ENCODE measurements at places on chromosomes 11 and 22.

DNA sequence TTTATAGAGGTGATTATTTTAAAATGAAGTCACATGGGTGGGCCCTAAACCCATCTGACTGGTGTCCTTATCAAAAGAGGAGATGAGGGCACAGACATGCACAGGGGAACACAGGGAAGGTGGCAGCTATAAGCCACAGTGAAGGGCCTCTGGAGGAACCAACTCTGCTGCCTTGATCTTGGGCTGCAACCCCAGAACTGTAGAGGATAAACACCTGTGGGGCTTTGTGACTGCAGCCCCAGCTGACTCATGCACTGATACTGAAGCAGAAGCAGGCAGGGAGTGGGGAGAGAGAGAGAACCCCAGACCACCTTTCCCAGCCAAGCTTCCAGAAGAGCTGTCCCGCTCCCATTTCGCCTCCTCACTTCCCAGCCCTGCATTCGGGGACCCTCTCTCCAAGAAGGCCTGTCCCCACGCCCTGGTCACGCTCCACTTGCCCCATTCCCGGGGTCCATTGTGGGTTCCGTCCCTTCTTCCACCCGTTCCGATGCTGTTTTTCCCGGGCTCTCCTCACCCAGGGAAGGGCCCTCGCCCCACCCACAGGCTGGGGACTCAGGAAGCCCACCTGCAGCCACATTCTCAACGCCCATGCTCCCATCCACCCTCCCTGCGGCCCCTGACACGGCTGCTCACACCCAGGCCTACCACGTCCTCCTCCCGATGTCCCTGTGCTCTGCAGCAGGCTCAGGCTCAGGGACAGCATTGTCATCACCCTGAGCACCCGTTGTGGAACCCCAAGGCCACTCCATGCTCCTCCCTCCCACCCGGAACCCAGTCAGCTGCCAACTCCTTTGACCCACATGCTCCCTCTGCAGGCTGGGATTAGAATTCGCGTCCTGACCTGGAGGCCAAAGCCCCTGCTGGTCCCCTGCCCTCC, 90.8 kb upstream of the SHANK2 start:
- H3K27me3 ChIP-seq: peaks cover 49% of the 10 kb centered on the region
- no peak for DNase-seq
- H3K4me1 ChIP-seq: no peaks in the 10 kb centered on the region
- H3K36me3 ChIP-seq: no peaks in the 10 kb centered on the region
- no peak overlapping the region for H3K27ac ChIP-seq

- H3K27me3 ChIP-seq: no peaks in the 10 kb centered on the region
- H3K36me3 ChIP-seq: peaks cover 1% of the 10 kb centered on the region
- no peaks in the 10 kb centered on the region for H3K4me1 ChIP-seq
Measured at GRCh38 chr11:133026952-133027351, 505.3 kb downstream of the OPCML start.

DNA sequence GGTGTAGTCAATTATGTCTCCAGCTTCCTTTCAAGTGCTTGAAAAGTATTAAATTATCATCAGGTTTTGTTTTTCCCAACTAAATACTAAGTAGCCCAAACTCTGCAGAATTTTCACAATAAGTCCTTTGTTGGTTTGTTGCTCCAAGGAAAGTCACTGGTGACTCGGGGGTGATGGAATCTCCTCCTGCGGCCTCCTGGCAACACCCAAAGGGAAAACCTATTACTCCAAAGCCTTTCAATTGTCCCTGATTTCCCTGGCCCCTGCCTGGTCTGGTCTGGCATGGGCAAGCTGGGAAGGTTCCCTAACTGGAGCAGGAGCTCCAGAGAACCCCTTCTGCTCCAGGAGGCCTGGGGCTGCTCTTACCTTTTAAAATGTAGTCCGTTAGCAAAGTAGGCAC, 47.9 kb downstream of the FEZ1 start:
- DNase-seq: no peak
- no peak overlapping the region for H3K4me3 ChIP-seq
- no peak overlapping the region for H3K27ac ChIP-seq
- H3K36me3 ChIP-seq: peaks cover 3% of the 10 kb centered on the region
- H3K4me1 ChIP-seq: peaks cover 6% of the 10 kb centered on the region

DNA sequence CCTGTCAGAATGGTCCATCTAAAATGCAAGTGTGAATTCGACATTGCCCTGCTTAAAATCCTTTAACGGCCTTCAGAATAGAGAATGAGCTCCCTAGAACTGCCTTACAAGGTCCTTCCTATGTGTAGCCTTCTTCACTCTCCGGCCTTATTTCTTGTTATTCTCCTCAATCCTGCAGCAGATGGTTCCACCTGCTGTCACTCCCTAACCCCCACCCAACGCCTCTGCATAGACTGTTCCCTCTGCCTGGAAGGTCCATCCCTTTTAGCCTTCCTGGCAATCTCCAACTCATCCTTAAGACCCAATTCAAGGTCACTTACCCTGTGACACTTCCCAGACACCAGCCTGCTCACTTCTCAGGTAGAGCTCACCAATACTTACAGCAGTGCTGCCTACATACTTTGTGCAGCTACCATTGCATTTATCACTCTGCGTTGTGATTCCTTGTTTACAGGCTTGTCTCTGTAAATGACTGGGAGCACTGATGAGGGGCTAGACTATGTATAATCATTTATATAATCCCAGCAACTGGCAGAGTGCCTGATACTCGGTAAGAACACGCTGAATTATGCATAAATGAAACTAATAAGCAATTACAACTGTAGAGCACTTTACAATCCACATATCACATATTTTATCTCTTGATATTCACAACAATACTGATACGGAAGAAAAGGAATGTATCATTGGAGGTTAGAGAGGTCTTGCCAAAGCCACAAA, 58.9 kb downstream of the CLPB start:
- H3K27me3 ChIP-seq: no peaks in the 10 kb centered on the region
- no peak for DNase-seq
- H3K36me3 ChIP-seq: no peaks in the 10 kb centered on the region
- no peaks in the 10 kb centered on the region for H3K4me1 ChIP-seq
- H3K27ac ChIP-seq: no peak overlapping the region

DNA sequence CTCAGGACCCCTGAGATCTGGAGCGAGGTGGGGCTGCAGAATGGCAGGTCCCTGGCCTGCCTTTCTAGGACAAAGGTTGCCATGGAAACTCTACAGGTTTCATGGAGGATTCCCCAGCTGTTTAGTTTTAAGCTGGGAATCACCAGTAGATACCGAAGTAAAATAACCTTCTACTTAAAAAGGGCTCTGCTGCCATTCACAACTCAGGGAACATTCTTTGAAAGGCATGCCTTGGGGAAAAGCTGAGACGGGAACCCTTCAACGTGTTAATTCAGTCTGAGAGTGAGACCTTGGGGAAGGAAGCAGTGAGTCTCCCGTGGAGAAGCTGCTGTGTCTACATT, 493.3 kb downstream of the BRD1 start:
- H3K4me1 ChIP-seq: no peaks in the 10 kb centered on the region
- no peak overlapping the region for H3K27ac ChIP-seq
- H3K27me3 ChIP-seq: peaks cover 12% of the 10 kb centered on the region
- no peak overlapping the region for H3K4me3 ChIP-seq

GRCh38 chr22:19810381-19811201, 44.1 kb downstream of the GNB1L start:
- H3K27me3 ChIP-seq: no peaks in the 10 kb centered on the region
- no peak overlapping the region for H3K4me3 ChIP-seq
- peaks cover 9% of the 10 kb centered on the region for H3K4me1 ChIP-seq
- H3K27ac ChIP-seq: no peak overlapping the region

DNA sequence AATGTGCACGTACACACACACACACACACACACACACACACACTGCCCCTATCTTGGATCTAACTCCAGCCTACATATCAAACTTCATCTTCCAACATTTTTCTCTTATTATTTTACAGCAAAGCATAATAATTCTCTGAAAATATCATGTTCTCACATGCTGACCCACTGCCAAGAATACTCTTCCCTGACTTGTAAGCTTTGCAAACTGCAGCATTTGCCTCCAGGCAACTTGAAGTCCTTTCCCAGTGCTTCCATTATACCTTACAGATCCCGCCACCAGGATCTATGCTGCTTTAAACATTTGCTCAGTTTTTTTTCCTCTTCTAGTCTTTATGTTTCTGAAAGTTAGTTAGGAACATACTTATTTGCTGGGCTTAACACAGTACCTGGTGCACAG, 483.3 kb upstream of the ARHGAP42 start:
- H3K4me1 ChIP-seq: no peaks in the 10 kb centered on the region
- no peaks in the 10 kb centered on the region for H3K36me3 ChIP-seq
- no peak overlapping the region for H3K4me3 ChIP-seq
- DNase-seq: no peak

DNA sequence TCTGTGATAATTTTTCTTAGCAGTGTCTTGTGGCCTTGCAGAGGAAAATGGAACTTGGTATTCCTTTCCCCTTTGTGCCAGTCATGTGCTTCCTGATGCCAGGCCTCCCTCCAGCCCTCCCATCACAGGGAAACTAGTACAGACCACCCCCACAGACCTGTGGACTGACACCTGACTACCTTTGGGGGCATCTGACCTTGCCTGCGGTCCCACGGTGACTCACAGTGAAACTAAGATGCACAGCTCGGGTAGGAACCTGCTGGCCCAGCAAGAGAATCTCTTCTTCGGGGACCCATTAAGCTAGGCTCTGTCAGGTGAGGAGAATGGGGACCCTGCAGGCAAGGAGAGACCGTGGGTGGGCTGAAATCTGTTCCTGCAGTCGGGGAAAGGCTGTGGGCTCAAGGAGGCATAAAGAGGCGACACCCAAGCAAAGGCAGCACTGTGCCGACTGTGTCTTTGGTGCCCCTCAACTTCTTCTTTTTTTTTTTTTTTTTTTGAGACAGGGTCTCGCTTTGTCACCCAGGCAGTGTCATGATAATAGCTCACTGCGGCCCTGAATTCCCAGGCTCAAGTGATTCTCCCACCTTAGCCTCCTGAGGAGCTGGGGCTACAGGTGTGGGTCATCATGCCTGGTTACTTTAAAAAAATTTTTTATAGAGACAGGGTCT, 20.8 kb upstream of the PEX26 start:
- no peaks in the 10 kb centered on the region for H3K36me3 ChIP-seq
- H3K4me3 ChIP-seq: no peak overlapping the region
- H3K27me3 ChIP-seq: no peaks in the 10 kb centered on the region

DNA sequence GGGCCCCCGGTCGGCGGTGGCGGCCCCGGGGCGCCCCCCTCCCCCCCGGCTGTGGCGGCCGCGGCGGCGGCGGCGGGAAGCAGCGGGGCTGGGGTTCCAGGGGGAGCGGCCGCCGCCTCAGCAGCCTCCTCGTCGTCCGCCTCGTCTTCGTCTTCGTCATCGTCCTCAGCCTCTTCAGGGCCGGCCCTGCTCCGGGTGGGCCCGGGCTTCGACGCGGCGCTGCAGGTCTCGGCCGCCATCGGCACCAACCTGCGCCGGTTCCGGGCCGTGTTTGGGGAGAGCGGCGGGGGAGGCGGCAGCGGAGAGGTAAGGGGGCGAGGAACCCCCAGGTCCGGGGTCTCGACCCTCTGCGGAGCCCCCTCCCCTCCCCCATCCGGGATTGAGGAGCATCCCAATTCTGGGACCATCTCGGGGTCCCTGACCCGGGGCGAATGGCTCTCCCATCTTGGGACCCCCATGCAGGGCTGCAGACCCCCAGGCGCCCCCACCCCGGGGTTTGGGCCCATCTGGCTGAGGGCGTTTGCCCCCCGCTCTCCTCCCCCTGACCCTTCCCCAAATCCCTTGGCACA, 431 bp downstream of the KMT2A start:
- DNase-seq: peak; percentile 50
- H3K4me3 ChIP-seq: peak overlapping the region; percentile 89

GRCh38 chr11:5300251-5300650, 1.5 kb downstream of the OR51B4 start:
- H3K27me3 ChIP-seq: peaks cover 20% of the 10 kb centered on the region
- no peaks in the 10 kb centered on the region for H3K36me3 ChIP-seq
- no peak overlapping the region for H3K27ac ChIP-seq
- H3K4me3 ChIP-seq: no peak overlapping the region
- no peak for DNase-seq
- H3K4me1 ChIP-seq: no peaks in the 10 kb centered on the region

GRCh38 chr11:69674267-69674885, 777 bp downstream of the LTO1 start:
- no peak for DNase-seq
- peak overlapping the region; percentile 97 for H3K4me3 ChIP-seq
- H3K4me1 ChIP-seq: peaks cover 33% of the 10 kb centered on the region
- H3K27ac ChIP-seq: peak overlapping the region; percentile 93
- H3K27me3 ChIP-seq: no peaks in the 10 kb centered on the region

GRCh38 chr11:73734993-73735392, 25.9 kb downstream of the RAB6A start:
- H3K4me1 ChIP-seq: peaks cover 36% of the 10 kb centered on the region
- H3K36me3 ChIP-seq: peaks cover 14% of the 10 kb centered on the region
- no peak for DNase-seq
- H3K27me3 ChIP-seq: no peaks in the 10 kb centered on the region
- no peak overlapping the region for H3K4me3 ChIP-seq

DNA sequence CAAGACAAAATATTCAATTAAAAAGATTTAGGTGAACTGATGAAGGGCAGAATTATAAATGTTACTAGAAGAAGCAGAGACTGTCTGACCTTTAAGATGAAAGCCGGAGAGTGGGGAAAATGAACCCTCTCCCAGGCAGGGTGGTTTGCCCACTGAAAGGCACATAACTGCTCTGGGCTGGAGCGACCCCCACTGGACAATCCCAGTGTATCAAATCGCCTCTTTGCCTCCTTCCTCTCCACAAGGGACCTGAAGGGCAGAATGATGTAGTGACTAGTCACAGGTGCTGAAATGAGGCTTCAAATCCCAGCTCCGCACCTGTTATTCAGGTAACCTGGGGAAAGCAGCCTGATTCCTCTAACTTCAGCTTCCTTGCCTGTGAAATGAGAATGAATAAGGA, 69.0 kb downstream of the EFCAB6 start:
- no peak for DNase-seq
- H3K36me3 ChIP-seq: no peaks in the 10 kb centered on the region
- H3K4me1 ChIP-seq: no peaks in the 10 kb centered on the region
- peaks cover 15% of the 10 kb centered on the region for H3K27me3 ChIP-seq
- no peak overlapping the region for H3K4me3 ChIP-seq

- H3K4me1 ChIP-seq: peaks cover 56% of the 10 kb centered on the region
- DNase-seq: no peak
- H3K27ac ChIP-seq: peak overlapping the region; percentile 91
- peaks cover 18% of the 10 kb centered on the region for H3K36me3 ChIP-seq
Measured at GRCh38 chr11:65891219-65892136, 1.0 kb downstream of the CCDC85B start.

GRCh38 chr11:1075341-1075911, 752 bp downstream of the MUC2 start:
- H3K36me3 ChIP-seq: no peaks in the 10 kb centered on the region
- H3K27me3 ChIP-seq: peaks cover 9% of the 10 kb centered on the region
- H3K27ac ChIP-seq: no peak overlapping the region
- no peak for DNase-seq

GRCh38 chr11:120431633-120432032, 79.9 kb upstream of the GRIK4 start:
- H3K36me3 ChIP-seq: peaks cover 3% of the 10 kb centered on the region
- H3K4me3 ChIP-seq: no peak overlapping the region
- H3K27ac ChIP-seq: no peak overlapping the region
- no peaks in the 10 kb centered on the region for H3K27me3 ChIP-seq
- no peak for DNase-seq
